Head of caudate nucleus (tissue), 42 donors: ENCODE measurements at places on chromosomes 12 and 14.

DNA sequence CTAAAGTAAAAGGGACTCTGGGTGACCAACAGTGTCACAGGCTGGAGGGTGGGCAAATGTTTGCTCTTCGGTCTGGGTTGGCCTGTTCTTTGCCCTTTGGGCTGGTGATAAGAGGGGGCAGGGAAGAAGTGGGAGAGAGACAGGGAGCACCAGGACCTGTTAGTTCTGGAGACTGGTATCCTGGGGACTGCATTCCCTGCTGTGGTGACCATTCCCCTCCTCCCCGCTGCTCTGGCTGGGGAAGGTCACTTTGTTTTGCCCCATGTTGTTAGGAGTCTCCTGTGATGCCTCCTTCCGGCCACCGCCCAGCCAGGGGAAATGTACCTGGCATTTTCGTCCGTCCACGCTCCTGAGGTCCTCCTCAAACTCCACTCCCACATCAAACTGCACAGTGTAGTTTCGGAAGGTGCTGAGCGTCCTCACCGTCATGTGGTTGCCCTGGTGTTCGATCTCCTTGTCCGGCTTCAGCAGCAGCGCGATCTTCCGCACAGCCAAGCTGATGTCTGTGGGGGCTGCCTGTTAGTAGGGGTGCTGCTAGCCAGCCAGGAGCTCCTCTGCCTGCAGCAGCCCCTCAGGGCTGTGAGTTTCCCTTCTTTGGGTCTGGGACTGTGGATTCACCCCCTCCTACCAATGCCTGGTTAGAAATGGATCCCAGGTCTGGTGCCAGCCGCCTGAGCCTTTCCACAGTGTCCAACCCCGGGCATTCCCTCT is 618 bp downstream of the RBP5 start:
- no peak for DNase-seq

DNA sequence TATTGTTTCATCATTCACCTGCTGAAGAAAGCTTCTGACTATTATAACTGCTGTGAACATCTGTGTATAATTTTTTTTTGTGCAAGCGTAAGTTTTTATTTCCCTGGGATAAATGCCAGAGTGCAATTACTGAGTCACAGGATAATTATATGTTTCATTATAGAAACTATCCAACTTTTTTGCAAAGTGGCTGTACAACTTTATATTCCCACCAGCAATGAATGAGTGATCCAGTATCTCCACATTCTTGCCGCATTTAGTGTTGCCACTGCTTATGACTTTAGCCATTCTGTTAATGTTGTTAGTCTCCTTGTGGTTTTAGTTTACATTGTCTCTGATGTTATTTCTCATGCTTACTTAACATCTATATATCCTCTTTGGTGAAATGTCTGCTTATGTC is 88.1 kb upstream of the CCDC175 start:
- DNase-seq = no peak

DNA sequence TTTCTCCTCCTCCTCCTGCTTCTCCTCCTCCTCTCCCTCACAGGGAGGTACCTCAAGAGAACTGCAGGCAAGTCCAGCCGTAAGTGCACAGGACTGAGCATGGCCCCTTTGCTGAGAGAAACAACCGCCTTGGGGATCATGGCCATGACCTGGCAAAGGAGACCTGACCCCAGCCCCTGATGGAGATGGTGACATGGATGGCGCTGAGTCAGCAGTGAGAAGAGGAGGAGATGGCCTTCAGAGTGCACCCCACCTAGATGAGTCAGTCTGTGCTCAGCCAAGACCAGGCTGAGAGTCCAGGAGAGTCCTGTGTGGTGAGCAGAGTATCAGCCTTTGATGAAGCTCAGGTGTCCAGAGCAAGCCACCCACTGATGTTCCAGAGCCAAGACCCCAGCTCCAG is 36.4 kb downstream of the MEG3 start:
- DNase-seq = no peak

GRCh38 chr14:90489916-90490719 is 93.3 kb downstream of the CALM1 start:
- no peak for DNase-seq

DNA sequence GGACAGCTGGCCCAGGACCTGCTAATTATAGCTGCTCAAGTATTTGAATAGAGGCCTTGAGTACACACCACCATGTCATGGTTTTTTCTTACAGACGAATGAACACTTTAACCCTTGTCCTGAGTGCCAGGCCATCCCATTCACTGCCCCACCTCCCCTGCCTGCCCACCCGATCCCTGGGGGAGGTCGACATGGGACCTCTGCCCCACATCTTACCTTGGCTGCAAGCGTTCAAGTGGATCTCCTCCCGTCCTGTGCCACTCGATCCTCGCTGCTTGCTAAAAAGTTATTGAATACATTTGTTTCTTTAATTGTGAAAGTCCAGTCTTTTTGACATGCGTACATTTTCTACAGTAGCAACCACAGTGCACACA is 10.3 kb downstream of the RTL1 start:
- DNase-seq = peak; percentile 6

DNA sequence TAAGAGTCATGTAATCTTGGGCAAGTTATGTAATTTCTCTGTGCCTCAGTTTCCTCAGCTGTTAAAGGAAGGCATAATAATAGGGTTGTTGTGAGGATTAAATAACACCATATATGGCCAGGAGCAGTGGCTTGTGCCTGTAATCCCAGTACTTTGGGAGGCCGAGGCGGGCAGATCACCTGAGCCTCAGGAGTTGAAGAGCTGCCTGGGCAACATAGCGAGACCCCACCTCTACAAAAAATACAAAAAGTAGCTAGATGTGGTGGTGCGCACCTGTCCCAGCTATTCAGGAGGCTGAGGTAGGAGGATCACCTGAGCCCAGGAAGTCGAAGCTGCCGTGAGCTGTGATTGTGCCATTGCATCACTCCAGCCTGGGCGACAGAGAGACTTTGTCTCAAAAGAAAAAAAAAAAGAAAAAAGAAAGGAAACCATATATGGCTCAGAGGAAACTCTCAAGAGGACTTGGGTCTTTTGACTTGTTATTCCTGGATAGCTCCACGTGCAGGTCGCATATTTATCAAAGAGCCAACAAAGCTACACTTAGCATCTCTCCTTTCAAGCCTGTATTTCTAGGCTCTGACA is 6.9 kb downstream of the GPRC5A start:
- DNase-seq = no peak

- DNase-seq = no peak
Observed at GRCh38 chr12:126768517-126768916, 1498.5 kb upstream of the TMEM132C start.
